Activated naive CD4-positive, alpha-beta T cell treated with anti-CD3 and anti-CD28 coated beads for 36 hours (primary cell): ENCODE measurements at places on chromosomes 13 and 19. TPM values are rescaled to one million over a fixed set of nuclear protein-coding genes. Genes with fewer than 3 reads are reported as not detected.

RFX1 gene
- total RNA-seq = 14.0 TPM

BRSK1 gene
- 2.2 TPM for total RNA-seq

SIGLEC12 gene
- total RNA-seq = not detected

- H3K27ac ChIP-seq = no peak overlapping the region
- H3K4me1 ChIP-seq = peaks cover 7% of the 10 kb centered on the region
- H3K4me3 ChIP-seq = no peak overlapping the region
- DNase-seq = no peak
- H3K36me3 ChIP-seq = peaks cover 2% of the 10 kb centered on the region
- H3K27me3 ChIP-seq = no peaks in the 10 kb centered on the region
Measured at GRCh38 chr13:44118881-44119280, 239.2 kb downstream of the LACC1 start.

DNA sequence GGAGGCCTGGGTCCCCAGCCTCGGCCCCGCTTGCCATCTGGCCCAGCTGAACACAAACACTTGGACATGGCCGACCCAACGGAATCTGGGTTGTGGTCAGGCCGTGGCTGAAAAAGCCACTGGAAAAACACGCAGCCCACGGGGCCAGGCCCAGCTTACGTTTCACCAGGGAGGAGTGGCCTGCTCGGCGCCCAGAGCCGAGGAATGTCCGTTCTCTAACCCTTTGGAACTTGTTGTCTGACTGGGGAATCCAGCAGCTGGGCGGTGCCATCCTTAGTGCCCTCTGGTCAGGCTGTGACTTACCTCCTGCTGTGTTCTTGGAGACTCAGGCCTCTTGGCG lies 13.8 kb downstream of the CILP2 start:
- H3K27ac ChIP-seq = no peak overlapping the region
- H3K36me3 ChIP-seq = no peaks in the 10 kb centered on the region
- no peak overlapping the region for H3K4me3 ChIP-seq
- no peak for DNase-seq

- no peaks in the 10 kb centered on the region for H3K36me3 ChIP-seq
- no peaks in the 10 kb centered on the region for H3K4me1 ChIP-seq
- H3K27me3 ChIP-seq = no peaks in the 10 kb centered on the region
- DNase-seq = peak; percentile 61
Measured at GRCh38 chr19:2661615-2662014, 40.9 kb downstream of the GNG7 start.

DNA sequence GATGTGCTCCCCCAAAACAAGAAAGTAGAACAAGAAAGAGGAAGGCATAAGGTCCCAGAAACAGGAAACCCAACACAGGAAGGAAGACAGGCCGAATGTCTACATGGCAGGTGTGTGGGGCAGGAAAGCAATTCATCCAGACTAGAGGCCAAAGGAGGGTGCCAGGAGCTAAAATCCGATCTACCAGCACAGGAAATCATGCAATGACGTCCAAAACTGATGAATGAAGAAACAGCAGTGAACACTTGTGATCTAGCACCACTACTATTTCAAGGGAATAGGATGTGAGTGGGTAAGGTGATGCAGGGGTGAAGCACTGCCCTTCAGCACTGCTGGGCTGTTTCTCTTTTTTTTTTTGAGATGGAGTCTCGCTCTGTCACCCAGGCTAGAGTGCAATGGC lies 59.1 kb downstream of the DOCK9 start:
- peak; percentile 49 for DNase-seq
- H3K36me3 ChIP-seq = peaks cover 26% of the 10 kb centered on the region
- H3K27ac ChIP-seq = peak overlapping the region; percentile 57
- H3K27me3 ChIP-seq = no peaks in the 10 kb centered on the region
- peaks cover 49% of the 10 kb centered on the region for H3K4me1 ChIP-seq
- H3K4me3 ChIP-seq = no peak overlapping the region

- peak; percentile 90 for DNase-seq
- H3K27ac ChIP-seq = peak overlapping the region; percentile 50
- peaks cover 5% of the 10 kb centered on the region for H3K36me3 ChIP-seq
- H3K4me1 ChIP-seq = peaks cover 23% of the 10 kb centered on the region
Measured at GRCh38 chr19:17001603-17002183, 24.9 kb downstream of the CPAMD8 start.

DNA sequence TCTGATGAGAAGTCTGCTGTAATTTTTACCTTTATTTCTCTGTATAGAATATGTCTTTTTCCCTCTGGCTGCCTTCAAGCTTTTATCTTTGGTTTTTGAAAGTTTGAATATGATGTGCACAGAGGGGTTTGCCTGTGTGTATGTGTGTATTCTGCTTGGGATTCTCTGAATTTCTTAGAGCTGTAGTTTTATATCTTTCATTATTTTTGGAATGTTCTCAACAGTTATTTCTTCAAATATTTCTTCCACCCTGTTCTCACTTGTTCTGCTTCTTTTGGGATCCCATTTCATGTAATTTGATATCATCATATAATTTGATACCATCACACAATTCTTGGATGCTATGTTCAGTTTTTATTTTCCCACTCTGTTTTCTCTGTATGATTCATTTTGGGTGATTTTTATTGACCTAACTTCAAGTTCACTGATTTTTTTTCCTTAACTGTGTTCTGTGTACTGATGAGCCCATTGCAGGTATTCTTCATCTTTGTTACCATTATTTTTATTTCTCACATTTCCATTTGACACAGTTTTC lies 7.5 kb downstream of the COG3 start:
- H3K4me1 ChIP-seq = peaks cover 71% of the 10 kb centered on the region
- no peak overlapping the region for H3K4me3 ChIP-seq
- no peak for DNase-seq
- no peak overlapping the region for H3K27ac ChIP-seq
- no peaks in the 10 kb centered on the region for H3K27me3 ChIP-seq
- H3K36me3 ChIP-seq = peaks cover 11% of the 10 kb centered on the region

- no peaks in the 10 kb centered on the region for H3K4me1 ChIP-seq
- no peak for DNase-seq
- no peaks in the 10 kb centered on the region for H3K27me3 ChIP-seq
- no peak overlapping the region for H3K4me3 ChIP-seq
Measured at GRCh38 chr13:70747262-70747661, 639.0 kb upstream of the KLHL1 start.

- DNase-seq = no peak
- H3K4me3 ChIP-seq = no peak overlapping the region
- no peak overlapping the region for H3K27ac ChIP-seq
- peaks cover 28% of the 10 kb centered on the region for H3K36me3 ChIP-seq
- H3K27me3 ChIP-seq = no peaks in the 10 kb centered on the region
- no peaks in the 10 kb centered on the region for H3K4me1 ChIP-seq
Measured at GRCh38 chr13:113322890-113323651, 26.0 kb downstream of the LAMP1 start.

DNA sequence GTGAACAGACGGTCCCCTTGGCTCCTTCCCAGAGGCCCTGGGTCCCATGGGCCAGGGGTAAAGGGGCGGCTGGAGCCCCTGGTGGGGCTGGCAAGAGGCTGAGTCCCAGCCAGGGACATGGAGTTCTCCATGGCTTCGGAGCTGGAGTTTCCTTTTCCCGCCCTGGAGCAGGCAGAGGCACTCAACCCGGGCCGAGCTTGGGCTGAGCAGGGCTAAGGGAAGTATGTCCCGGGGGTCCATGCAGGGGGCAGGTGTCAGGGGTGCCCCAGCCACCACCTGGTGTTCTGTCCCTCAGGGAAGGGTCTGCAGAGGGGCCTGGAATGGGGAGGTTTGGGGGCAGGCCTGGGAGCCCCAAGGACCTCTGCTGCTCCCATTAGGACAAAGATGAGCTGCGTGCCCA lies 54.0 kb upstream of the TPM4 start:
- H3K4me3 ChIP-seq = no peak overlapping the region
- no peaks in the 10 kb centered on the region for H3K27me3 ChIP-seq
- DNase-seq = no peak
- no peaks in the 10 kb centered on the region for H3K36me3 ChIP-seq
- no peak overlapping the region for H3K27ac ChIP-seq
- no peaks in the 10 kb centered on the region for H3K4me1 ChIP-seq

DNA sequence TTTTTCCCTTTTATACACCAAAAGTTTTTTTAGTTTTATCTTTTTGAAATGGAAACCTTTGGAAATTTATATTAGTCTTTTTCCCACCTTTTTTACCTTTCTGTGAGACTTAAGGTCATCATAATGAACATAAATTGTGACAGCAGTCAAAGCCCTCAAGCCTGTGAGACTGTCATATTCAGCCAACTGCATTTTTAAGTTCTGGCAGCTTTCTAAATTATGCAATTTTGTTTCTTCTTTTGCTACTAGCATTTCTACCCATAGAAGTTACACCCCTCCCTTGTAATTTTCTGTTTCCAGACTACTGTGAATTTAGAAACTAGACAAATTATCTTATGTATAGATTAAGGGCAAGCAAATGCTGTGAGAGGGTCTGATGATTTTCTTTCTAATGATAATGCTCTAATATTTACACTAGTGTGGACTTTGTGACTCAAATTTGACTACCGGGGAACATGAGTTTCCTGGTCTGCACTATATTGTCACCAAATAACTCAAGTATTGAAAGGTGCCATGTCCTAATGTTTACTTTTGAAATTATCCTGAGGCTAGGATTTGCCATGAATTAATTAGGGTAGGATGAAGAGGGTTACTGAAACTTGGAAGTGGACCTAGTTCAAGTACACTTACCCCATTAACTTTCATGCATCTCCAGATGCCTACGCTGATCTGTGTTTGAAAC lies 43.7 kb downstream of the FRY start:
- no peak for DNase-seq
- H3K36me3 ChIP-seq = peaks cover 2% of the 10 kb centered on the region
- H3K27ac ChIP-seq = no peak overlapping the region

- H3K27ac ChIP-seq = no peak overlapping the region
- H3K4me1 ChIP-seq = no peaks in the 10 kb centered on the region
- H3K27me3 ChIP-seq = no peaks in the 10 kb centered on the region
- no peak overlapping the region for H3K4me3 ChIP-seq
- no peaks in the 10 kb centered on the region for H3K36me3 ChIP-seq
Measured at GRCh38 chr13:83340170-83340569, 542.1 kb downstream of the SLITRK1 start.
